Fibroblast of skin of right quadriceps (primary cell): ENCODE measurements at places on chromosomes 3 and 15.

GRCh38 chr3:182261041-182261440 lies 532.3 kb upstream of the ATP11B start:
- no peak for DNase-seq

DNA sequence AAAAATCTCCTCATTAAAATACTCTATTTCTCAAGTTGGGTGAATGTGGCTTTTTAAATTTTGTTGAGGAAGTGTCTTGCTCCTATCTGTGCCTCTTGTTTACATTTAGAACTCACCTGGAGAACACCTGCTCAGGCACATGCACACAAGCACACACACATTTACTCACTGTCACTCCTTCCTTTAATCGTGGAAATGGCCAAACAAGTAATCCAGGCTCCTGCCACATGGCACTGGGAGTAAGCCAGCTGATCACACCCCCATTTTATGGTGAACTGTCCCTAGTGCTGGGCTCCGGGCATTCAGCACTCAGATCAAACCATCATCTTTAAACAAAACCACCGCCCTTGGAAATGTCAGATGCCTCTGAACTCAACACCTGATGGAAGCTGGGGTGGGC lies 204.7 kb upstream of the BHLHE40 start:
- no peak for DNase-seq

DNA sequence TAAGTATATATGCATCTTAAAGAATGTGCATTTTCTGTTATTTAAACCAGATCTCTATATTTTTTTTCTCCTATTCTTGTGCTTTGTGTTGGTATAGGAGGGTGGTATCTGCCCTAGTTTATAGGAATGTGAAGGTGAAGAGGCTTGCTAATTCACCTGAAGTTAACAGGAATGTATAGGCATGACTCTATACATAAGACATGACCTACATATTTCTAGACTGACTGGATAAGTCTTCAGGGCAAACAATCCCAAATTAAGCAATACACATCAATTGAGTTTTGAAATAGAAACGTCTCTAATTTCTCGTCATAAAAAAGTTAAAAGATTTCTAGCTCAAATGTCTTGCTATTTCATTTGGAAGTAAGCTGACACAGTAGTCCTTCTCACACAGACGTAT lies 410.0 kb downstream of the DIPK2A start:
- no peak for DNase-seq

DNA sequence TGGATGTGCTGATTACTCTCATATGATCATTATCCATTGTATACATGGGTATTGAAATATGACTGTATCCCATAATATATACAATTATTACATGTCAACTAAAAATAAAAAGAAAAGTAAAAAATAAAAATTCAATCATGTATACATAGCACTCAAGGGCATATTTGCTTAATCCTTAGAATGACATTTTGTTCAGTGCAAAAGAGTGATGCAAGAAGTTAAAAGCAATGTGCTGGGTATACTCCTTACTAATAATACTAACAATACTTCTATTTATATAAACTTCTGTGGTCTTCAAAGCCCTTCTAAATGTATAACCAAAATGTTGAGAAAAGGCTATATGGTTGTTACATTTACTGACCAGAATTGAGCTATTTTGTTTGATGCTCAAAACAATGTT lies 23.2 kb upstream of the TM4SF1 start:
- DNase-seq, result no peak

GRCh38 chr15:90142216-90143165 lies 40.2 kb upstream of the IDH2 start:
- DNase-seq, result no peak

GRCh38 chr15:59492389-59493377 lies 54.7 kb downstream of the FAM81A start:
- peak; percentile 67 for DNase-seq

GRCh38 chr3:99971761-99972160 lies 142.5 kb downstream of the FILIP1L start:
- DNase-seq, result no peak

DNA sequence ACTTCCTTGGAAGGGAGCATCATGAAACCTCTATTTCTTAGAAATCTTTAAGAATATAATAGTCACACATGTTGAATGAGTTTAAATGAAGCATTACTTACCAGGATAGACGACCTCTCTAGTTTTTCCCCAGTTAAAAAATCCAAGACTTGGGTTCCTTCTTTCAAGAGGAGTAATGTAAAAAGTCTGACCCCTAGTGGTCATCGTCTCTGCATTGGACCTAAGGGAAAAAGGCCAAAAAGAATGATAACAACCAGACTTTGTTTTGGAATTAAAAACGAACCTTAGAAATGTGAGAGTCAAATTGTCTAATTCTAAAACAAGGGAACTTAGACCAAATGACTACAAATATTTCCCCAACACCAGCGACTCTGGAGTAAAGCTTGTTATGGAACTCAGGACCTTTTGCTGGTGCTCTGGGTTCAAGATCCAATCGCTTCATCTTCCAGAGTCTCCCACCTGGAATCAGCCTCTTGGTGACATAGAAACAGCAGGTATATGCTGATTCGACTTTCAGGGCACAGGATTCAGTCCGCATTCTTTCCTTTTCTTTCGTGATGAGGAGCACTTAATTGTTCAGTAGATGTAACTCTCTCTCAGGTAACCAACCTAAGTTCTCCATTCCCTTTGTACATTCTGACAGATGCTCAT lies 214.8 kb upstream of the TPRG1 start:
- peak; percentile 59 for DNase-seq

- DNase-seq, result no peak
These were observed 663.6 kb downstream of the GBE1 start for GRCh38 chr3:81097889-81098288.

DNA sequence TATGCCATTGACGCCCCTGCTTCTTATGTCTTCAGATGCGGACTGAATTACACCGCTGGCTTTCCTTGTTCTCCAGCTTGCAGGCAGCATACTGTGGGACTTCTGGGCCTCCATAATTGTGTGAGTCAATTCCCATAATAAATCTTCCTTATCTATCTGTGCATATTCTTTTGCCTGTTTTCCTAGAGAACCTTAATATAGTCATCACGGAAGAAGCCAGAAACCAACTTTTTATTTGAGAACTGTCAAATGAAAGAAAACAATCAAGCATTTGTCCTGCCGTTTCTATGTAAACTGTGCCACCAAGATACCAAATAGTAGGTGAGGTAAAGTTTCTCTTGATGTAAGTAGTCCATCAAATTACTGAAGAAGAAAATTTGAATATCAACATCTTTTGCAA lies 51.8 kb upstream of the B3GALNT1 start:
- DNase-seq, result no peak

DNA sequence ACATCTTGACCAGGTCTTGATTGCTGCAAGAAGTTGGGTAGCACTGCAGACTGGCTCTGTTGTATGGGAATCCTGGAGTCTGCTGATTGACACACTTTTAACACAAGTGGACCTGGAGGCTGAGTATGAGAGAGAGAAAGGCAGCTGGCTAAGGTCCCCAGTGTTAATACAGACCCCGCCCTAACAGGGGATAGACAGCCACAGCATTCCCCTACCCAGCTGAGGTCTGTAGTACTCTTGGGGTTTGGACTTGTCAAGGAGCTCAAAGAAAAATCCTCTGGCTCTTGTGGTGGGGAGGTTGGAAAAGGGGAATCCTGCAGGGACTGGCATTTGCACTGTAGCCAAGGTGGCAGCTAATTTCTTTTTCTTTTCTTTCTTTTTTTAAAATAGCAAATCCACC lies 192.7 kb downstream of the ZNF621 start:
- no peak for DNase-seq

DNA sequence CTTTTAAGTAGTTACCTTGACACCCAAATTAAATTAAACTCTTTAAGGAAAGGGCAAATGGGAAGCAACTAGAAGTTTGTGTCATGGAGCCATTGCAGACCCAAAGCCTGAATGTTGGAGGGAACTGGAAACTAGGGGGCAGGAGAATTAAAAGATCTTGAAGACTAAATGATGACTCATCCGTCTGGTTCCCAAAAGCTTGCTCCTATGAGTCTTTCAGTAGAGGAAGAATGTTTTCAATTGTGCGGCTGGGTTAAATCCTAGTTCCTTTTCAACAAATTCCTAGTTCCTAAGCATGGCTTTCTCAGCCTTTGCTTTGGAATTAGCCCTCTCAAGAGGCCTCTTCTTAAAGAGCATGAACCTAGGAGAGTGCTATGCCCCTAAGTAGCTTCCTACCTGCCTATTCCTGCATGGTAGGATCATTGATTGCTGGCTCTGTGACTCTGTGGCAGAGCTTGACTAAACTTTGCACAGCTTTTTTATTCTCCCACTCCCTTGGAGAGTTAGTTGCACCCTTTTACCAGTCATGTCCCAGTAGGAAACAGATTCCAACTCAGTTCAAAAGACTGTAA lies 17.7 kb downstream of the CLEC3B start:
- peak; percentile 93 for DNase-seq

DNA sequence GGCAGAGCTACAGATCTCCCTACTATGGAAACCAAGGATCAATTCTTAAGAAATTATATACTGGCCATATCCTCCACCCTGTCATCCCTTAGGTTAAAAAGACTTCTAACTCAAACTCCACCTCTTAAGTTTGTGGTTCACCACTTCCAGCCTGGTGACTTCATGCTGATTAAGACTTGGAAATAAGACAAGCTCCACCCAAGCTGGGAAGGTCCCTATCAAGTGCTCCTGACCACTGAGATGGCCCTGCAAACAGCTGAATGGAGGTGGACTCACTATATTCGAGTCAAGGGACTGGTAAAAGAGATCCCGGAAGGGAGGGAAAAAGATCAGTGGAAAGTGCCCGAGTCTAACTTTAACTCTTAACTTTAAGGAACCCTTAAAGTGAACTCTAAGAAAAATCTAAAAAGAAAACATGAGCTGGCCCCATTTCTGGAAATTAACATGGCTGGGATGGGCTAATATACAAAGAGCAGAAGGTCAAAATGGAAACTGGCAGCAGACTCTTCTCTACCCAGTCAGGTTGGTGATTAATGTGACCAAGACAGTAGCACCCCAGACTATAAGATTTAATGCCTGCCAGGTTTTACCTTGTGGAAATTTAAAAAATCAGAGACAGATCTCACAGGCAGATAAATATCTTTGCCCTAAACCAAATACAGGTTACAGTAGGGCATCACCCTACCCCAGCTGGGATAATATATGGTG lies 43.9 kb downstream of the PPCDC start:
- DNase-seq, result peak; percentile 37

DNA sequence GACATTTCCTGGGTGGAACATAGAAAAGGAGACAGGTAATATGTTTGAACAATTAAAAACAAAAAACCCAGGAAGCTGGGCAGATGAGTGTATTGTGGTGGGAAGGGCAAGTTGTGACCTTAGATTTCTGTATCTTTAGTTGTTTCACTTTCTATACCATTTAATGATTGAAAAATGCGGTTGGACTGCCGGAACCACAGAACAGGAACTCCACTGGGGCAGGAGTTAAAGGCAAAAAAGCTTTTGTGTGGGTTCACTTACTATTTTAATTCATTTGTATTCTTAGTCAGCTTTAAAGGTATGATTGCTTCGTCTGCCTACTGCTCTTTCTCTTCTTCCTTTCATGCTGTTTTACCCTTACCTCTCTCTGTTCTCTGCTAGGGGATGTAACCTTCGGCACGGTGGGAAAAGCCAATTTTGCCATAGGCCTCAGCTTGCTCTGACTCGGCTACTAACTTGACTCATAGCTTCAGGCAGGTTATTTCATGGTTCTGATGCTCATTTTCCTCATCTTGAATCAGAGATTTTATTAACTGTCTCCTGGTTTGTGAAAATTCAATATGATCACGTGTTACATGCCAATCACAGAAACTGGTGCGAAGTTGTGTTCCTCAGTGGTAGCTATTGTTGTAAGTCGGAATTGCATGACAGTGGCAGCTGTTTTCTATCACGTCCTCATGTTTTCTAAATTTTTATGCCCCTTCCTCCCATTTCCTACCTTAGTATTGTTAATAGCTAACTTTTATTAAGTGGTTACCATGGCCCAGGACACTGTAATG lies 1.6 kb upstream of the MCTP2 start:
- no peak for DNase-seq

GRCh38 chr3:84442533-84442932 lies 516.3 kb upstream of the CADM2 start:
- DNase-seq, result no peak

DNA sequence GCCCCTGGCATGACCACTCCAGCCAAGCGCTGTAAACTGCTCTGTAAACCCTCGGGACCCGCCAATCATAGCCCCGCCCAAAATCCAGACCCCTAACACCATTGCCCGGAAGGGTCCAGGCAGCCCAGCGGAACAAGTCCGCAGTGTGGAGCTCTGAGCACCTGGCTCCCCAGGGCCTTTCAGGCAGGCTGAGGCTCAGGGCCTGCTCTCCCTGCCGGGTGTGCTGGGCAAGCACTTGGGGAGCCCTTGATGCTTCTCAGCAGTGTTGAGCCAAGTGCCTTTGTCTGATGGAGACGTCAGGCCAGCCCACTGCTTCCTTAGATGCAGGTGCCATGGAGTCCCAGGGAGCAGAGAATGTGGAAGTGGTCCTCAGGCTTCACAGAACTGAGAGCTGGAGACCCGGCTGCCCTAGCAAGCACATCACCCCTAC lies 106.2 kb downstream of the TLE3 start:
- no peak for DNase-seq

DNA sequence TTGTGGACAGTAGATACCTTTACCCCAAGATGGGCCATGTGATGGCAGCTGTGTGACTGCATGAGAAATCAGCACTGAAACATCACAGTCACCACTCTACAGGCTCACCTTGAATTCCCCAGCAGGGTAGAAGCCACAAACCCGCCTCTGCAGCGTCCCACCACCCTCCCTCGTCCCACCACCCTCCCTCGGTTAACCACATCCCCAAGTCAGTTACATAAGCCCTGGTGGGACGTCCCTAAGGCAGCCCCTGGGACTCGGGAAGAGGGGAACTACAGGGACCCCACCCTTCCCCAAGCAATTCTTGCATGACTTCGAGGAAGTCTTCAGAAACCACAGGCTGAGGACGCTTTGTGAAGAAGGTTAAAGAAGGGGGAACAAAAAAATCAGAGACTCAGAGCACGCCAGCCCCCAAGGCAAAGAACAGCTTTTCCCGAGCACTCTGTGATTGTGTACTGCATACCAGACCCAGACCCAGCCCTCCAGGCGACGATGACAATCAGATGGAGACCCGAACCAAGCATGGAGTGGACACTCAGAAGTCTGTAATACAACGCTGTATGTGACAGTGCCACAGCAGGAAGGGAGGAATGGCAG lies 60.5 kb downstream of the SH3BP5 start:
- no peak for DNase-seq

- no peak for DNase-seq
These were observed 45.4 kb upstream of the THBS1 start for GRCh38 chr15:39535466-39535865.

GRCh38 chr15:64930778-64931371 lies 19.2 kb downstream of the ANKDD1A start:
- DNase-seq, result peak; percentile 22

GRCh38 chr15:88606070-88606794 lies 14.9 kb upstream of the AEN start:
- DNase-seq, result no peak

- no peak for DNase-seq
These were observed 39.3 kb downstream of the GRK7 start for GRCh38 chr3:141802316-141803077.

GRCh38 chr15:101532865-101533264 lies 43.4 kb upstream of the PCSK6 start:
- no peak for DNase-seq
